Pons (tissue), 1 donor: ENCODE measurements at places on chromosomes 12 and 14.
A peak's percentile ranks its signal among the peaks of the same experiment; 100 is the strongest.

- DNase-seq: no peak
Measured at GRCh38 chr14:37497422-37497821, 97.6 kb downstream of the FOXA1 start.

DNA sequence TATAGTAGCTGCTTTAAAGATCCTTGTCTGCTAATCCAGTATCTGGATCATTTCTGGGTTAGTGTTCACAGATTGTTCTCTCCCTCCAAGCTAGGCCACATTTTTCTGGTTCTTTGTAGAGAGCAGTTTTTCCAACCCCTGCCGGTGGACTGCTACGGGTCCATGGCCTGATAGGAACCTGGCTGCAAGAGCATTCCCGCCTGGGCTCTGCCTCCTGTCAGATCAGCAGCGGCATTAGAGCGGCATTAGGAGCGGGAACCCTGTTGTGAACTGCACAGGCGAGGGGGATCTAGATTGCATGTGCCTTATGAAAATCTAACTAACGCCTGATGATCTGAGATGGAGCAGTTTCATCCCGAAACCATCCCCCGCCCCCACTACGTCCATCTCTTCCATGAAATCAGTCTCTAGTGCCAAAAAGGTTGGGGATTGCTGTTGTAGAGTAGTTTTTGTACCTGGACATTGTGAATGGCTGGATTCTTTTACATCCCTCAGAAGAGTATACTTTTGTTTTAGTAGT, 50.4 kb downstream of the MYRFL start:
- no peak for DNase-seq

GRCh38 chr12:118827047-118827446, 154.3 kb upstream of the SRRM4 start:
- peak; percentile 73 for DNase-seq

- peak; percentile 45 for DNase-seq
Measured at GRCh38 chr12:109949089-109949488, 47.1 kb downstream of the GIT2 start.

DNA sequence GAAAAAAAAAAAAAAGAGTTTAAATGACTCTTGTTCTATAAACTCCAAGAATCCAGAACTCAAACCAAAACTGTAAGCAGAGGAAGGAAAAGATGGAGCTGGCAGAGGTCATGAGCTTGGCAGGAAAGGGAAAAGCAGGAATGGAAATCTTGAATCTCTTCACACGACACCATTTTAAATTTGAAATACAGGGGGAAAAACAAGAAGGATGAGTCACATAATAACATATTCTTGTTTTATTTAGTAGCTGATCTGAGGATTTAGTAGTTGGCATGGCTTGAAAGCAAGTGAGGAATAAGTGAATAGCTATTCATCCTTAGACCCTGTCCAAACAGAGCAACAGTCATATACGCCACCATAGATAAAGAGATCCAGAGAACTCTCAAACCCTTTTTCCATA, 35.0 kb downstream of the EPS8 start:
- no peak for DNase-seq

- peak; percentile 56 for DNase-seq
Measured at GRCh38 chr12:109264095-109264942, 44.8 kb downstream of the FOXN4 start.

GRCh38 chr12:21169878-21170472, 39.0 kb downstream of the SLCO1B1 start:
- peak; percentile 3 for DNase-seq

- DNase-seq: no peak
Measured at GRCh38 chr14:82341261-82341810, 807.7 kb upstream of the SEL1L start.

GRCh38 chr12:106914796-106915634, 40.7 kb upstream of the TMEM263 start:
- no peak for DNase-seq

GRCh38 chr12:128797119-128798118, 26.3 kb downstream of the SLC15A4 start:
- no peak for DNase-seq

GRCh38 chr12:132393245-132393795, 63.9 kb upstream of the GALNT9 start:
- DNase-seq: no peak

- DNase-seq: no peak
Measured at GRCh38 chr12:67018105-67018504, 251.1 kb upstream of the CAND1 start.

DNA sequence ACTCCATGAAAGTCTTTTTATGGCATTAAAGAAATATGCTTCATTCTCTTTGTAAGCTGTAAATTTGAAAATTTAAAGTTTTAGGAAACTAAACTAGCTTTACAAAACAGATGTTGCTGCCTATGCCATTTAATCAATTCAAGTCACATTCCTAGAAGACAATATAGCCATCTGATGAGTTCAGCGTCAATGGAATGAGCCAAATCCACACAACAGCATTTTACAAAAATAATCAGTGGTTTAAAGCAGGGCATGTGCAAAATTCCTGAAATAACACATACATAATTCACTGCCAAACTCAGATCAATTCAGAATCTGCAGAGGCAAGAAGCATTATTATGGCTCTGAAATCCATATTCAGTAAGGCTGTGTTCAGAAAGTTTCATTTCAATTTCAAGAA, 75.6 kb downstream of the MED13L start:
- peak; percentile 34 for DNase-seq

DNA sequence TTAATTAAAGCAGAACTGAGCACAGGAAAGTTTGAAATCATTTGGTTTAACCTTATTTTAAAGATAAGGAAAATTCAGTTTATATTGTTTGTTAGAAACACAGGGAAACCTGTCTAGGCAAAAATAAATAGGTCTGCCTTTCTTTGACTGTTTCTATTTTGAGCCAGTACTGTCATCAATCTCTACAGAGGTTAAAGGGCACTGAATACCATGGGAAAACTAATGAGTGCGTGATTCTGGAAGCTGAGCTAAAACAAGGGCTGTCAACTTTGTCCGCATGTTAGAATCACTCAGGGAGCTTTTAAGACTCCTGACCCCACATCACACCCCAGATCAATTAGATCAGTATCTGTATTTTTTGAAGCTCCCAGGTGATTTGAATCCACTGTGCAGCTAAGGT, 38.8 kb downstream of the NOPCHAP1 start:
- no peak for DNase-seq

- DNase-seq: peak; percentile 77
Measured at GRCh38 chr14:96100161-96101064, 61.3 kb downstream of the C14orf132 start.

DNA sequence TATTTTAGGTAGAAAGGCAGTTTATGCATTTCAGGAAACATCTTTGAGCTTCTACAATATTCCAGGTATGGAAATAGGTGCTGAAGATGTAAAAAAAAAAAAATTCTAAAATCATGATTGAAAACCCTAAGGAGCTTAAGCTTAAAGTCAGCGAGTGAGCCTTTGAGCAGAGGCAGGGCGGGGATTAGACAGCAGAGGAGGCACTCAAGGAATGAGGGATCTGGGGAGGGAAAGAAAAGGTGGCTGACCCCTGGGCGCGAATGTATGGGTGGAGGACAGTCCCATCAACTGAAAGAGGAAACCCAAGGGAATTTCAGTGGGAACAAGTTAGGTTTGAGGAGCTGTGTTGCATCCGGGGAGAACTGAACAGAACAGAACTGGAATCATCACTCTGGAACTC, 6.4 kb upstream of the PTMS start:
- no peak for DNase-seq

DNA sequence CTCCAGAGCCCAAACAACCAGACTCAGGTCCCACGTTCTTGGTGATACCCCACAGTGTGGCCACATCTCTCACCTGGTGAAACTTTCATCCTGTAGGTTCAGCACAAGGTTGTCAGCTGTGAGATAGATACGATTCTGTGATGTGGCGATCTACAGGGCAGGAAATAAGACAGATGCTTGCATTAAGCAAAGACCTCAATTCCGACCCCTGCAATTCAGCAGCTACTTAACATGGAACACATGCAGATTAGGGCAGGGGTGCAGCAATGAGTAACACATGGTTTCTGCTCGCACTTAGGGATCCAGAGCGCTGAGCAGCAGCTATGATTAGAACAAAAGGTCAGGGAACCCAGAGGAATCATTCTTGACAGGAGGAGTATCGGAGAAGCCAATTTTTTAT, 4.1 kb downstream of the PHB2 start:
- DNase-seq: no peak

GRCh38 chr12:15404485-15404884, 82.2 kb downstream of the PTPRO start:
- DNase-seq: no peak

- DNase-seq: no peak
Measured at GRCh38 chr14:102646615-102647014, 54.2 kb downstream of the RCOR1 start.

- DNase-seq: no peak
Measured at GRCh38 chr14:51816031-51816430, 44.4 kb upstream of the GNG2 start.

GRCh38 chr12:127054531-127054930, 1212.4 kb upstream of the TMEM132C start:
- no peak for DNase-seq

GRCh38 chr12:47242426-47242825, 162.7 kb upstream of the AMIGO2 start:
- no peak for DNase-seq

DNA sequence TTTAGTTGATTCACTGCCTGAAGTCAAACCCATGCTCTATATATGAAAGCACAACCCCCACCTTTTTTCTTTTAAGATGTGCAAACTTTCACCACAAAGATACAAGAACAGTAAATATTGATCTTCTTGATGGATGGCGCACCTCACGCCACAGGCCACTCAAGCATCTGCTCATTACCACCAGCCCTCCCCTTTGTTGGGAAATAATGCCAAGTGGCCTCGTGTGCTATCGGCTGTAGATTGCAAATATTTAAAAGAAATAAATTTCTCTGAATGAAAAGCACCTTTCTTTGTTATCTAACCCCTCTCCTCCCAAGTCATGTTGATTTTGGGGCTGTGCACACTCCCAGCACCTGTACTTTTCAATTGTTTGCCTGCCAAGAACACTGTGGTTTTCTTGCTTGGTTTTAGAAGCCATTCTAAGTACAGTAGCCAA, 122.7 kb downstream of the C12orf42 start:
- no peak for DNase-seq
